Mesendoderm (in vitro differentiated cells): ENCODE measurements at places on chromosomes 12 and 14.

- no peak for DNase-seq
Observed at GRCh38 chr14:81886588-81886987, 352.9 kb upstream of the SEL1L start.

GRCh38 chr14:50533241-50533705 is 904 bp upstream of the MAP4K5 start:
- DNase-seq, result no peak

DNA sequence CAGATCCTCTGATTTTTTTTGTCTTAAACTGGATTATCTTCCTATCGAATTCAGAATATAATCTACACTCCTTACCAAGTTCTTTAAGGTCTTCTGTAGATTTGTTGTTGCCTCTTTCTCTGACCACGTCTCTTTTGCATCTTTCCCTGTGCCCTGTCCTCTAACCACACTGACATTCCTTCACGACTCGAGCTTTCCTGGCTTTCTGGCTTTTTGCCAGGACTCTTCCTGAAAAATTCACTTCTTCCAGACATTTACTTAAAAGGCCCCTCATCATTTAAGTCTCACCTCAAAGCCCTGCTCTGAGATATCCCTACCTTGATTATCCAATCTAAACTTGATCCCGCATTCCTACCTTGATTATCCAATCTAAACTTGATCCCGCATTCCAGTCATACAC is 422.3 kb upstream of the DCN start:
- DNase-seq, result peak; percentile 10

- DNase-seq, result no peak
Observed at GRCh38 chr12:54997929-54998522, 13.5 kb upstream of the TESPA1 start.

GRCh38 chr12:100170313-100170858 is 27.7 kb upstream of the BLTP3B start:
- no peak for DNase-seq

GRCh38 chr14:104307627-104308401 is 169.4 kb downstream of the KIF26A start:
- DNase-seq, result no peak

- DNase-seq, result no peak
Observed at GRCh38 chr12:53094394-53094787, 3.1 kb upstream of the IGFBP6 start.

DNA sequence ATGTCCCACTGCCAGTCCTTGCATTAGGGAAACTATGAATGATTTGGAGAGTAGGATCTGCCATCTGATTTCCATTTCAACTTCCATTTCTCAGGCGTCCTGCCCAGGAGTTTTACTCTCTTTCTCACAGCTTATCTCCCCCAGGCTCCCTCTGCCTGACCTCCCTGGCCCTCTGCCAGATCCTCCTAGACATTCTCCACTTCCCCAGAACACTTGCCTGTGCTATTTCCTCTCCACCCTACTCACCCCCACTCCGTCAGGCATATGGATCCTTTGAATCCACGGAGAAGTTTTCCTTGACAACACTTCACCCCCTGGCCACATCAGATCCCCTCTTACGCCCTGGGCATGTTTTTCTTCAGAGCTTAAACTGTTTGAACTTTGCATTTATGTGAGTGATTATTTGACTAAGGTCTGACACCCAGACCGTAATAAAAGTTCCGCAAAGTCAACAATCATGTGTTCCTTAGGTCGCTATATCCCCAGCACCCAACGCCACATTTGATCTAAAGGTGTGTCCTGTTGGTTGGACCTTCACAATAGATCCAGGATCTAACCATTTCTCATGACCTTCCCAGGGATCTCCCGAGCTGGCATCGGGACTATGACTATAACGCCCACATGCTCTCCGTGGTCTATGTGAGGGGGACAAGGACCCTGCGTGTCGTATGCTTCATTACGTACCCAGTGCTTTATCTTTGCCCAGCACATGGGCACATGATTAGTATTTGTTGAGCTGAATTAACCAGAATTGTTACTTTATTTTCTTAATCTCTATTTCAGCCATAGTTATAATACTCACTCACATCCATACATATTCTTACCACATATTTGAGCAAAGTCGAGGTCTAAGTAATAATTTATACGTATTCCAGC is 255.8 kb upstream of the FOXN3 start:
- DNase-seq, result no peak

DNA sequence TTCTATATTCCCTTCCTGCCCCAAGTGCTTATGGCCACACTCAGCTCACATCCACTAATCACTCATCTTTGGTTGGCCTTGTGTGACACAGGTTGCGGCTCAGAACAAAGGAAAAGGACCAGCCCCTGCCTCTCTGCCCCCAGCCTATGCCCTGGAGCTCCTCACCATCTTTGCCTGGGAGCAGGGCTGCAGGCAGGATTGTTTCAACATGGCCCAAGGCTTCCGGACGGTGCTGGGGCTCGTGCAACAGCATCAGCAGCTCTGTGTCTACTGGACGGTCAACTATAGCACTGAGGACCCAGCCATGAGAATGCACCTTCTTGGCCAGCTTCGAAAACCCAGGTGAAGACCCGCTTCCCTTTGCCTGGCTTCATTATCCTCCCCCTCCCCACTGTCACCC is 15.8 kb upstream of the OAS2 start:
- no peak for DNase-seq

- peak; percentile 93 for DNase-seq
Observed at GRCh38 chr12:1318327-1319031, 275.9 kb downstream of the FBXL14 start.

DNA sequence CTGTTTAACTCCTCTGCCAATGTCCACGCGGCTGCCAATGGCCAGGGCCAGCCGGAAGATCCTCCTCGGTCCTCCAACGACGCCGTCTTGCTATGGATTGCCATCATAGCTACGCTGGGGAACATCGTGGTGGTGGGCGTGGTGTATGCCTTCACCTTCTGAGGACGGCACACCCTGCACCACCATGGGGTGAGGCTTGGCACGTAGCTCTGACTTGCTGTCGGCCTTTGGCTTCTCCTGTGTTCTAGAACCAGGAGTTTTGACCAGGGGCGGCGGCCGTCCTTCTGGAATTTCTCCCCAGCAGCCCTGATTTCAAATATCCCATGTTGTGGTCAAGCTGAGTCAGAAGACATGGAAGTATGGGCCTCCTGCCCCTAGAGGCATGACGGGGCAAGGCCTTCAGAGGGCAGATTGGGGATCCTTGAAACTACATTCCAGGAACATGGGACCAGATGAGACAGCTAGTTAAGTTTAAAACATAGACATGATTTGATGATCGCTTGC is 47.5 kb downstream of the C14orf132 start:
- no peak for DNase-seq

DNA sequence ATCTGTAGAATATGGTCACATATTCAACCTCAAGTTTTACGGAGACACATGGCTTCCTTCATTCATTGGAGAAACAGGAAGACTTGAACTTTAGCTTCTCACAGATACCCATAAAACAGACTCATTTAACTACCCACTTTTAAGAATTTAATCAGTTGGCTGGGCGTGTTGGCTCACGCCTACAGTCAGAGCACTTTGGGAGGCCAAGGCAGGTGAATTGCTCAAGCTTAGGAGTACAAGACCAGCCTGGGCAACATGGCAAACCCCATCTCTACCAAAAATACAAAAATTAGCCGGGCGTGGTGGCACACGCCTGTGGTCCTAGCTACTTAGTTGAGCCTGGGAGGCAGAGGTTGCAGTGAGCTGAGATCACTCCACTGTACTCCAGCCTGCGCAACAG is 64.7 kb upstream of the STAC3 start:
- no peak for DNase-seq

DNA sequence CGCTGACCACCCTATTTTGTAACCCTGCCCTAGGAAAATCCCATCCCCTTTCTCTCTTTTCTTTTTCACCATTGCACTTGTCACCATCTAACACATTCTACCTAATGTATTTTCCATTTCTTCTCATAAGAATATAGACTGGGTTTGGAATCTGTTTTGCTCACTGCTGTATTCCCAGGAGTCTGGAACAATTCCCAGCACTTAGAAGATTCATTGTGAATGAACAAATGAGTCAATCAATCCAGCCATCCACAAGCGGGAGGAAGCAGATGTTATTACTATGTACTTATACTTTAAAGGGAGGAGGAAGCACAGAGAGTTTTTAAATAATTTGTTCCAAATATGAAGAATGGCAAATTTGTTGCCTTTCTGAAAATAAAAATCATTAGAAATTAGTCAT is 142.1 kb downstream of the KIF21A start:
- no peak for DNase-seq

GRCh38 chr12:130712346-130713065 is 3.6 kb downstream of the RIMBP2 start:
- no peak for DNase-seq

GRCh38 chr14:92619671-92620456 is 106.3 kb downstream of the RIN3 start:
- DNase-seq, result no peak

DNA sequence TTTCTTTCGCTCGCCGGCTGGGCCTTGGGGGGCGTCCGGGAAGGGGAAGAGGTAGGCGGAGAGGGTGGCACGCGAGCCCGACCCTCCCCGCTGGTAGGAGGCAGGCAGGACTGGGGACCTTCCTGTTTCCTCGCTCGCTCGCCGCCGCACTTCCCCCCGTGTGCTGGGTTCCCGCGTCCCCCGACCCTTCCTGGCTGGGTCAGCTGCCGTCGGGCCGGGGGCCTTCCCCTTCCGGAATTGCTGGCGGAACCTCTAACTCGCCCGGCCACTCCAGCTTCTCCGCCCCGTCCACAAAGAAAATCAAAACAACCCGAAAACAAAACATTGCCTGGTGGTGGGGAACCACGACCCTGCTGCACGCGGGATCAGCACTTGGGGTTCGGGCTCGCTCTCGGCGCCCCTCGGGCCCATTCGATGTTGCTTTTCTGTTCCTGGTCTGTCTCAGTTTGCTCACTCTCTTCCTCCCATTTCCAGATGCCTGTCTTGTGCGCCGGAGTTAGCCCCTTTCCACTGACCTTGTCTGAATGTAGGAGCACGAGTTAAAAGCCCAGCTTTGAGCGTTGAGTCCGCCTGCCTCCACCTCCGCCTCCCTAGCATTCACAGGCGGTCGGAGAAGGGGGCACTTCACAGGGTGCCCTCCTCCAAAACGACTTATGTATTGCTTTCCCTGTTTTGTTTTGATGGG is 581 bp downstream of the PAPOLA start:
- DNase-seq, result peak; percentile 75

GRCh38 chr12:9732921-9733461 is at the start of gene CLECL1:
CLECL1 (minus strand) TSS chr12:9733097.
- no peak for DNase-seq

DNA sequence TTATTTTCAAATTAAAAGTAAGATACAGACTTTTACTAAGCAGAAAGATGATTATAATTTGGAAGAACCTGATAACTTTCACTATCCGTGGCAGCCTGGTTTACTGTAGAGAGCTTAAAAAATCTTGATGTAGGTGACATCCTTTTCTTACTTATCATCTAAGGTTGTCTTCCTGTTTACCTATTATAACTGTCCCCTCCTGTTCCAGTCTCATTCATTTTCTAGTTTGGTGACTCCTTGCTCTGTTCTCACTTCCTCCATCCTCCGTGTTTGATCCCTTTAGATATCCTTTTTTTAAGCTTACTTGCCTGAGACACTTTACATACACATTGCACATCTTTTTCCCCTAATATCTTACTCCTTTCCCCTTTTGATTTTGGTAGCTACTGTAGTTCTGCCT is 27.5 kb downstream of the CCDC91 start:
- no peak for DNase-seq

GRCh38 chr12:127881371-127882140 is 385.4 kb upstream of the TMEM132C start:
- DNase-seq, result peak; percentile 65

DNA sequence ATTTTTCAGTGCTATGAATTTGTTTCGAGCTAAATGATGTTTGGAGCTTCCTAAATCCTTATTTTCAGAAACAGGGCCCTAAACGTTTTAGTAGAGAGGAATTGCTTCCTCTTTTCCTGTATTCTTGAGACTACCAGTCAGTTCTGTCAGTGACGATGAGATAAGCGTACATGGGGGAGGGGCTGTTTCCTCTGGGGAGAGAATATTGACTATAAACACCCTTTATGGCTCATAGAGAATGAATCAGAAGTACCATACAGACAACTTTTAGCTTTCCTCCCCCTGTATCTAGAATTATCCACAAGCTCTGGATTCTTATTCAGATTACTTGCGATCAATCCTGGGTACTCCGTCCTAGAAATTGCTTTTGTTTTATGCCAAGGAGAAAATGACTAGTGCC is 5.1 kb downstream of the TBK1 start:
- peak; percentile 31 for DNase-seq

DNA sequence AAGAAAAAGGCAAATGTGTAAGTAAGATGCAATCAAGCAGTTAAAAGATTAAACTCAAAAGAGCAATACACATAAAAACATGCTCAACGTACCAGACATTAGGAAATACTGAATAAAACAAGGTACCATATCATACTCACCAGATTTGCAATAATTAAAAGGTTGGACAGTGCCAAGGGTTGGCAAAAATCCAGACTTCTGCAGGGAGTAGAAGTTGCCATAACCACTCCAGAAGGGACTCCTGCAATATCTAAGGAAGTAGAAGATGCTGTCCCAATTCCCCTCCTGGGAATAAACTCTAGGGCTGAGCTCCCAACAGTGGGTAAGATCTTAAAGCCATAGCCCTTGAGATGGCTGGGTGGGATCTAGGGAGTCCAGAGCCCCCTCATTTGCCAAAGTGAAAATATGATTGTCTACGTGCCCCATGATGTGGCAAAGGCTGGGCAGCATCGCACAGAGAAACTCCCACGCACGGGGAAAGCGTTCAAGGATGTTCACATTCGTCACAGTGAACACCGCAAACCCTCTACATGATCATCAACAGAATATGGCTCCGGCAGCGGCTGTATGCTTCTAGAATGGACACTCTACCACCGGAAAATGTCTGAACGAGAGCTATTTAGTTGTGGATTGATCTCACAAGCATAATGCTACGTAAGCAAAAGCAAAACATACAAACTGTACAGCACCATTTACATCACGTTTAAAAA is 12.3 kb downstream of the KCTD10 start:
- no peak for DNase-seq

DNA sequence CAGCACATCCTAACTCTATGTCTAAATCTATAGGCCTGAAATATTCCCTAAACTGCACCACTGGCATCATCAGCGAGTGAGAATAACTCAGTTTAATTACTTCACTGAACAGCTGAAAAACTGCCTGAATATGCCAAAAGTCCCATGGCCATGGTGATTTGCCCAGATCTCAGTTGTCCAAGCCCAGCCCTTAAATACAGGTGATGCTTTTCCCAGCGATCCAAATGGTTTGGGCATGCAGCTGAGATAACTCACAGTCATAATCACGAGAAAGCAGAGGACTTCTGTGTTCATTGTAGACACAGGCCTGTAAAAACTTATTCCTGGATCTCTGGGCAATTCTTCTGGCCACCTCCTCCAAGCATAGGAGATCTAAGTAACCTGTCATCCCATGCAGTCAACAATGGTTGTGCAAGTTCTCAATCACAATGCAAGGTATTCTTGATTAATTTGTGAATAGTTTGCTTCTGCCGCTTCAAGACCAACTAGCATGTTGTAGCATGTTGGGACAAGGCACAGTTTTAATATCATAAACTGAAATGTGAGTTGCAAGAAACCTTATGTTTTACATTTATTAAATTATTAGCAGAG is 40.5 kb downstream of the DUSP6 start:
- no peak for DNase-seq

- DNase-seq, result no peak
Observed at GRCh38 chr12:89372584-89373370, 20.5 kb upstream of the DUSP6 start.
